ENCODE measurements at places on chromosomes 6 and 20.

DNA sequence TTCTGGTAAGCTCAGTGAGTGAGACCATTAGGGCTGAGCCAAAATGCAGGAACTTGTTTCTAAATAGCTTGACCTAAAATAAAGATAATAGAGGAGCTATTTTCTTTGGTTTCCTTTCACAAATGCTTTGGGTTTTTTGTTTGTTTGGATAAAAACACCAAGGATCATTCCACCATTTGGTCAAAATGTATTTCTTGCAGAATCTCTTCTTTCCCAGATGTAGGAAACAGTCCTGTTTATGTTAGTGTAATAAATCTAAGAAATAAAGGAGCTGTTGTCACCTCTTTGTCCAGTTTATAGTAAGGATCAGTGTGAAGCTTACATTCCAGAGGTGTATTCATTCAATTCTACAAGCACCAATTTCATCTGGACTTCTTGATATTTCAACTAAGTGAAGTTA is 297.8 kb downstream of the GJA1 start:
- DNase-seq, result no peak

GRCh38 chr6:133467231-133467981 is 226.2 kb downstream of the EYA4 start:
- no peak for DNase-seq

DNA sequence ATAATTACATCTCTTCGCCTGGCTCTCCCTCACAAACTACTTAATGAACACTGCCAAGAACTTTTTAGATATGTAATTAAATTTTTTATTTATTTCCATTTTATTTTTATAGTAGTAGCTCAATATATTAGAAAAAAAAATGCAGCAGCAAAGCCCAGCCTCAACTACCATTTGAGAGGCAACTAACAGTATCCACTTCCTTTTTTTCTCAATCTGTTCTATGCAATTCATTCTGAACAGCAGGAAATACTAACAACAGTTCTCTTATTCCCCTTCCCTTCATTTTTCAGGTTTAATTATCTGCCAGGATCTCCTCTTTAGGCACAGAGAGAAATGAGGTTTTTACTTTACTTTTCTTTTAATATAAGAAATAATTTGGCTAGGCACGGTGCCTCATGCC is 112.7 kb downstream of the ZNF217 start:
- DNase-seq, result no peak

DNA sequence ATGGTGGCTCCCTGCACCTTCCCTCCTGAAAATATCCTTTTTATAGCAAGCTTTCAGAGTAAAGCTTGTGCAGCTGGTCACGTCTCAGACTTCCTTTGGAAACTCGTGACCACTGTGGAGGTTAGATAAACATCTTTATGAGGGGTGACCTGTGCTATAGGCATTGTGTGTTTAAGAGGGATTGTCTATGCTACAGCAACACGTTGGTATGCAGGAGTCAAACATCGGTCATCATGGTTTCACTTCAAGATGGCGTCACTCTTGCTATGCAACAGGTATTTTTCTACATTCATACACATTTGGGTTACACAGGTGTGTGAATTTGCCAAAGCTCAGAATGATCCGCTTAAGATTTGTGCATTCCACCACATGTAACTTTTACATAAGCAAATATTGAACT is 14.6 kb upstream of the BLCAP start:
- DNase-seq, result no peak

DNA sequence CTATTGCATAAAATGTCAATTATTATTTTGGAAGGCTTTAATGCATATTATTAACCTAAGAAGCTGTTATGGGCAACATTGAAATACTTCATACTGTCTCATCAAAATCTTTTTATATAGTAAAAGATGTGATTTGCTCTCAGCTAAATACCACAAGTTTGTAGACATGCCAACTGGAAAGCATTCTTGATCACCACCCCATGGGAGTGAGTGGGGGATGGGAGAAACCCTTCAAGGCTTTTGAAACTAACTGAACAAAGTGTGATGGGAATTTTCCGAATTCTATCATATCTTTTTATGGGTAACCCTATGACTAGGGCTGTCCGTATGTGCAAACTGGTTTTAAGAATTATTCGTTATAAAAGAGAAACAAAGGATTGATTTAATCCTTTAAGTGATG is 377.3 kb upstream of the JAG1 start:
- no peak for DNase-seq

DNA sequence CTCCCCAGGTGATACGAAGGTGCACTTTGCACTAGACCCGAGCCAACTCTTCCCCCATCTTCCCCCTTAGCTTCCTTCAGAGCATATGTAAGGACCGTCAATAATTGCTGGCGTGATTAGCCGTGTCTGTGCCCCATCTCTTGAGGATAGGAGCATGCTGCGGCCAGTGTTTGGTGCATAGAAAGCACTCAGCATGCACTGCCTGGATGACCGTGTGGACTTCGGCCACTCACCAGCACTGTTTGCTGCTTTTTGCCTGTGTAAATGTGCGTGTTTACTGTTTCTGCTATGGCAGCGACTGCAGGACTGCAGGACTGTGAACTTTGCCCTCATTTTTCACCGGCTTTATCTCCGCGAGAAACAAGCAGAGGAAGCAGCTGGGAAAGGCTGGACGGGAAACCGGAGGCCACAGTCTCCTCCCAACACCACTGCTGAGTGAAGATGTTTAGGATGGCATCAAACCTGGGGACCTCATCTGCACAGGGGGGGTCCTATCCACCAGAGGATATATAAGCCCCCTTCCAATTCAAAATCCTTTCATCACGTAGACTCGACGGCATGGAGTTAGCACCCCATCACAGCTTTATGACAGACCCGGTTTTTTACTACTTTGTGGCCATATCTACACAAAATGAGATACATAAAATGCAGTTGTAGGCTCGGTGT is 150.6 kb upstream of the AFDN start:
- DNase-seq, result no peak

DNA sequence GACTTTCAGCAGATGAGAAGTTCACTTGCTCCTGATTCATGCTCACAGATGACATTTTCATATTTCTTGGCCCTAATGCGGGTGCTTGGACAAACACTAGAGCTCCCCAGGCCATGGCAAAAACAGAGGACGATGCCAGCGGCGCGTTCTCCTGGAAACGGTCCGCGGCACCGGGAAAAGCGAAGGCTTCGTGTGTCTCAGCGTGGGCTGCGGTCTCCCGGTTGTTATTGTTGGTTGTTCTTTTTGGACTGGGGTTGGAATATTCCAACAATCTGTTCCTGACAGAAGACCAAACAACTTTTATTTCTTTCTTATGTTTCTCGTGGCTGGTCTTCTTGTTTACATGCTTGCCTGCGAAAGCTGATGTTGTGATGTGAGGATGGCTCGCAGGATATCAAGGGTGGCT is 46.8 kb upstream of the NEDD9 start:
- no peak for DNase-seq

GRCh38 chr20:17229256-17229655 is 2.4 kb downstream of the PCSK2 start:
- DNase-seq, result no peak

GRCh38 chr6:64644024-64644423 is 1008.4 kb downstream of the PHF3 start:
- DNase-seq, result no peak

DNA sequence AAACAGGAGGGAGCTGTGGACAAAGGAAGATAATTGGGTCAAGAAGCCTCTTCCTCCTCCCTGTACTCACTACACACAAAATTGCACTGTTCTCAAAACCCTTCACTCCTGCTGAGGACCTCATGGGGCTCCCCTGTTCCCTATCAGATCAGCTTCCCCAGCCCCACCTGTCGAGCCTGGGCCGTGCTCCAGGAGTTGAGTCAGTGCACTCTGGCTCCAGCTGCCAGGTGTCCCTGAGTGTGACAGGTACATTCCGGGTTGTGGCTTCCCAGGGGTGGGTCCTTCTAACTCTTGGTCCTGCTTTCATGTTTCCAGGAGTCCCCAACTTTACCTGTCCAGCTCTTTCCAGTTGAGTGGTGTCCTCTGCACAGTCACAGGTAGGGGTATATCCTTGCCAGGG is 8.4 kb downstream of the RAB5IF start:
- no peak for DNase-seq

- DNase-seq, result no peak
Observed at GRCh38 chr20:6708010-6708409, 59.5 kb upstream of the BMP2 start.

DNA sequence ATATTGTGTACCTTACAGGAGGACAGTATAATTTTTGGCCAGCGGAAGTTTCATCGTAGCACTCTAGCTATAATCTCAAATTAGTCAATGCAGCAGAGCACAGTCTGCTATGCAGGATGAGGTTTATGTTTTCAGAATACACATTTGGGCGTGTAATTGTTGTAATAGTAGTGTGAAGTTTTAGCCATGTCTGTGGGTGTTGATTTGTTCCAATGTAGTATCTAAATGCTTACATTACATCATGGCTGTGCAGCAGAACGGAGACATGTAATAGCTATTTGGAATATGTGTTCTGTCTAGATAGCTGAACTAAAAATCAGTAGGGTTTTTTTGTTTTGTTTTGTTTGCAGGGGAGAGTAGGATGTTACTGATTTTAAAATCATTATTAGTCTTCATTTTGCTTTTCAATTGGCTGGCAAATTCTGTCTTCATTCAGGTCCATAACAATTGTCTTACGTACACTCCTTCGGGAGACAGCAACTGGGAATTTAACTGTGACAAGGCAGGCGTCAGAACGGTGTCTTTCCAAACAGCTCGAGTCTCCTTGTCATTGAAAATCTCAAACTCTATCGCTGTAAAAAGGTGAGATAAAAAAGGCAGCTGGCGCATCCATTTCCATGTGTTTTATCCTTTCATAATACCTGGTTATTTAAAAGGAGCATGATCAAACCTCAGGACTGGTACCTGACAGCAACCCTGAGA is 65.1 kb upstream of the CDH4 start:
- no peak for DNase-seq

DNA sequence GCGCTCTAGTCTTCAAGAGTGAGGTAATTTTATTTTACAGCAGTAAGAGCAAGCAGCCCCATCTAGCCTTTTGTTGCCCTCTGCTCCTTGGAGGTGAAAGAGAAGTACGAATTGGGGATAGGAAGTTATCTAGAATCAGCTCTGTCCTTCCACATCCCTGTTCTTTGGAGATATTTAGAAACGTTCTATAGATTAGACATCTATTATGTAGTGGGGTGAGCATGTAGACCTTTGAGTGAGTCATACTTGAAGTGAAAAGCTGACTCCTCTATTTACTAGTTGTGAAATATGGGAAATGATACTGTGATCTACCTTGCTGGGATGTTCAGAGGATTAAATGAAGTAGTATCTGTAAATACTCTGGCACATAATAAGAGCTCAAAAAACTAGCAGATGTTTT is 36.0 kb upstream of the SLC35D3 start:
- no peak for DNase-seq

- DNase-seq, result no peak
Observed at GRCh38 chr6:33861722-33862121, 57.9 kb upstream of the MLN start.

- no peak for DNase-seq
Observed at GRCh38 chr20:12786276-12786675, 222.5 kb upstream of the SPTLC3 start.

GRCh38 chr6:122619309-122619708 is 9.1 kb downstream of the PKIB start:
- no peak for DNase-seq
